ENCODE measurements at places on chromosomes 1 and 21. TPM values are rescaled to one million over a fixed set of nuclear protein-coding genes. Genes with fewer than 3 reads are reported as not detected.

VSIG8 gene
- not detected for total RNA-seq

CGN gene
- total RNA-seq = 0.59 TPM

PDZK1 gene
- not detected for total RNA-seq

OR2L3 gene
- not detected for total RNA-seq

FASLG gene
- 3.4 TPM for total RNA-seq

RNF19B gene
- 30.3 TPM for total RNA-seq

CELA2A gene
- 1.5 TPM for total RNA-seq

TAS1R3 gene
- 2.2 TPM for total RNA-seq

MPZ gene
- 6.1 TPM for total RNA-seq

- no peak for DNase-seq
These were observed 5.5 kb downstream of the CACYBP start for GRCh38 chr1:175005085-175005783.

DNA sequence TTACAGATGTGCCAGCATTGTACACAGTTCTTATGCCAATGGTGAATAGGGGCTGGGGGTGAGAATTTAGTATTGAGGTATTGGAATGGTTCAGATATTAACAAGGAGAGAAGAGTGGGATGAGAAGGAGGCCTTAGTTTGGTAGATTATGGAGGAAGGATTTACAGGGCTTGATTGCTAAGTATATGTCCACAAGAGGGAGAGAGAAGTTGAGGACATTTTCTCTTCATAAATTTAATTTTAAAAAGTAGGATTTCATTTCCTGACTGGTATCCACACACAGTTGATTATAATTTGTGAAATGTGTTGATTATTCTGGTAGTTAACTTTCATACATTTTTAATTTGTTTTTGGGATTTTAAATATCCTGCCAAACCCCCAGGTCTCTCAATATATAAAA lies 213.0 kb downstream of the ADGRL2 start:
- DNase-seq = no peak

- peak; percentile 37 for DNase-seq
These were observed at the start of gene COA7 for GRCh38 chr1:52697795-52698674. Gene COA7 (minus strand): TSS chr1:52698347. CDS start chr1:52698326, 21 bp downstream.

DNA sequence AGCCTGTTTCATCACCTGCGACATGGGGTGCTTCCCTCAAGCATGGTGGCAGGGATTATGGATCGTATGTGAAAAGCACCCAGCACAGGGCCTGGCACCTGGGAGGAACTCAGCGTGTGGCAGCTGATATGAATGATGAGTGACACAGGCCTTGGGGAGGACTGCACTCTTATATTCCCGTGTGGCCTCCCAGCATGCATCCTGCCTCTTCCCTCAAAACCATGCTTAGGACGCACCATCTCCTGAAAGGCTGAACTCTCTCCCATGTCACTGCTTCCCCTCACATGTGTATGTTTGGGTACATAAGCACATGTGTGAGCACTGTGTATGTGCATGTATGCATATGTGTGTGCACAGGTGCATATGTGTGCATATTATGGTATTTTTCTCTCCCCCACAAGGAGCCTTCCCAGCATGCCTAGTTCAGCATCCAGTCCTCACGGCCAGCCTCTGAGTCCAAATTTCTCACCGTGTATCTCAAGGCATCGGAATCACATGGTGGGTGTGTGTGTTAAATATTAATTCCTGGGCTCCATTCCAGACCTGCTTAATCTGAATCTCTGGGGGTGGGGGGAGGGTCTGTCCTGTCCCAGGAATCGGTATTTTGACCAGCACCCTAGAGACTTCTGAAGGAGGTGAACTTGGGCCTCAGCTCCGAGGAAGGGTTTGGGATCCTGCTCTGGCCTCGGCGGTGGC lies 12.8 kb downstream of the MYOM3 start:
- DNase-seq = no peak

DNA sequence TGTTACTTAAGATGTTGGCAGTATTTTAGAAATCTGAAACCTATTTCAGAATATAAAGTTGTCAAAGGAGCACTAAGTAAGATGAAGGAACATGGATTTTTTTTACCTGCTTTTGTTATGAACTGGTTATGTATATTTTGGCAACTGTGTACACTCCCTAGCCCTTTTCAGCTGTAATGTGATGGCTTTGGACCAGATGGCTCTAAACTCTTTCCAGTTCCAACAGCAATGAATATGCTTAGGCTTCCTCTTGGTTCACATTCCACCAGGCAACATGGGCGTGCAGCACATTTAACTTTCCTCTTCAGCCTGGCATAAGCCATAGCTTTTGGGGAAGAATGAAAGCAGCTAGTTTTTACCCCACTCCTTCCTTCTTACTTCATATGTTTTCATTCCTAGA lies 95.6 kb upstream of the ADAMTS5 start:
- DNase-seq = no peak

DNA sequence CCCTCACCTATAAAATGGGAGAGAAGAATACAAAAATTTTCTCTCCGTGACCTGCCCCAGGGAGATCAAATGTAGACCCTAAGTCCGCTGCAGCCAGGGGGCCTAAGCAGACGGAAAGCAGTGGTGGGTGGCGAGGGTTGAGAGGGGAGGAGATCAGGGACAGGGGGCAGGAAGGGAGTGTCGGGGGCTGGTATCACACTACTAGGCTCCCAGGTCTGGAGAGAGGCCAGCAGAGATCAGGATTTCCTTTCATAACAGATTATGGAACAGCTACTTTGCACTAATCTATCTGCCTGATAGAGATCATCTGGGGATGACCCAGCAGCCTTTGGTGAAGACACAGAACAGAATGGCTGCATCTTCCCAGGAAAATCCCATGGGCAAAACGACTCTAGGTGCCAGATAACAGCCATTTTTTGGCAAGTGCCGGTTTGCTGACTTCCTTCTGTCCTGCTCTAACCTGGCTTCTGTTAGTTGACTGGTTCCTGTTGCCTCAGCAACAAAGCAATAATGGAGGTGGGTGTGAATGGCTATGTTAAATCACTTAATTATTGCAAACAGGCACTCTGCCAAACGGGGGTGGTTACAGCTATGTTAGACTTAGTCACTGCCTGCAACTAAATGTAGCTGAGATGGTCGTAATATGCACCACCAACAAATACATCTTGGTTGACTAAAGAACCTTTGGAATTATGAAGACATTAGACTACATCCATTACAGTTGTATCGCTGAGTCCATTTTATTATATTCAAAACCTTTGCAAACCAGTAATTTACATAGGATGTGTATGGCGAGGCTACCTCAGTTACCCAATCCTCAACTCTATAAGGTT lies 30.0 kb upstream of the EPS8L3 start:
- DNase-seq = peak; percentile 63

- no peak for DNase-seq
These were observed 25.2 kb upstream of the TTC22 start for GRCh38 chr1:54826226-54826816.

DNA sequence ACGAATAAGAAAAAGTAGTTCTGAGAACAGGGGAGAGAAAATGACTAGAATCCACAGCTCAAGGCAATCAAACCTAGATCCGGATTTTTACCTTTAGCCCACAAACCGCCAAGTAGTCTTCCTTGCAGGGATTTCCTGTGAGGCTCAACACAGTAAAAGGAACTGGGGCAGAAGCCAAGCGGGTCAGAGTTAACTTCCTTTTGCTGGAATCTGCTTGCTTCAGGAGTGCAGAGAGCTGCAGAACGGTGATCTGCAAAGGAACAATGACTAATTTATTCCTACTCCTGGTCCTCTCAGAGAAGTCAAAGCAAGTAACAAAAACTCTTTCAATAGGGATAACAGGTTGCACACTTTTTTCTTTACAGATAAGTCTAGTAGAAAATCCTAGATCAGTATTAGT lies 53.4 kb downstream of the UBR4 start:
- no peak for DNase-seq

DNA sequence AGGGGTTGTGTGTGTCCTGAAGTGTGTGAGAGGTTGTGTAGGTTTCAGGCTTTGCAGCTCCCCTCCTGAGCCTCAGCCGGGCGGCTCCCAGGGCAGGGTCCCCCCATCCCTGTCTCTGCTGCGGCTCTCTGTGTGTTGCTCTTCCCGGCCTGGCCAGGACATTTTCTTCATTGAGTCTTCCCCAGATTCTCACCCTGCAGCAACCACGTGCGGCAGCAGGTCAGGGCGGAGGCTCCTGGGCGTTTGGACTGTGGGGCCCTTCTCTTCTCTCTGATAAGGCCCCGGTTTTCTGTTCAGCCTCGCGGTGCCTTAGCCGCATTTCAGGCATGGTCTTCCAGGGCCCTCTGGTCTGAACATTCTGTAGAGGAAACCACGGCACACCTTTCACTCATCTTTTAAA lies 1.8 kb upstream of the TCP10L start:
- DNase-seq = no peak

- DNase-seq = no peak
These were observed 14.5 kb upstream of the NRIP1 start for GRCh38 chr21:15079269-15079668.

- peak; percentile 22 for DNase-seq
These were observed 50.6 kb upstream of the LYST start for GRCh38 chr1:235917267-235917811.

DNA sequence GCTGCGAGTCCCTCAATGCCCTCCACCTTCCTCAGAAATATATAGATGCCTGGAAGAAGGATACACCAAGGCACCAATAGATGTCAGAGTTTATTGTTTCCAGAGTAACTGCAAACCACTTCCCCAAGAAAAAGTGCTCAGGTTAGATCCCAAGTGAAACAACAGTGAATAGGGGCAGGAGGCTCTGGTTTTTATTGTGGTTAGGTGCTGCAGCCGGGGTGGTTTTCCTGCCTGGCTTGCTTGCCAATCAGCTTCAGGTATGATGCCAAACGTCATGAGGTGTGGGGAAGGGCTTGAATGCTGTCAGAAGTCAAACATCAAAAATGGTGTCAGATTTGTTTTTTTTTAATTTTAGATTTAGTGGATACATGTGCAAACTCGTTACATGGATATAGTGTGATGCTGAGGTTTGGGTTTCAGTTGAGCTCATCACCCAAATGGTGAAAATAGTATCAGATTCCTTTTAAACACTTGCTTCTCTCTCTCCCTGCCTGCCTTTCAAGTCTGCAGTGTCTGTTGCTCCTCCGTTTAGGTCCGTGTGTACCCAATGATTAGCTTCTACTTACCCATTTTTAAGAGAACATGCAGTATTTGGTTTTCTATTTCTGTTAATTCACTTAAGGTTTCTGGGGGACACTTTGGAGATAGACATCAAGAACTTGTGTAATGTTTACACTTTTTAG lies 1317.0 kb downstream of the MRPL39 start:
- DNase-seq = peak; percentile 59

GRCh38 chr1:225885336-225885735 lies 3.2 kb upstream of the TMEM63A start:
- no peak for DNase-seq

DNA sequence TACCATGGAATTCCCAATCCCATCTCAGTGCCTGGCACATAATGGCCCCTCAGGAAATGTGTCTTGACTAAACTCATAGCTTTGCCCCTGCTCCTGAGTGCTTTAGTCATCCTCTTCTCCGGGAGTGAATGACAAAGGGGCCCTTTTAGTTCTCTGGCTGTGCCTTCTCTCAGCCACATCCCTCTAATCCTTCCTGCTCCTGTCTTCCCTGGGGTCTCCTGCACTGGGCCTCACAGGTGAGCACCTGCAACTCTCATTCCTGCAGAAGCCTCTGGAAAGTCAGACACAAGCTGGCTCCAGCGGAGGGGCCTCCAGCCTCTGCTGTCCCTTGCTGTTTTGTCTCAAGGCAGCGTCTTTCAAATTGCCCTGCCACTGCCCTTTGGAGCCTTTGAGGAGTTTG lies 14.0 kb upstream of the ETV3L start:
- no peak for DNase-seq

GRCh38 chr1:3142236-3142635 lies 73.2 kb downstream of the PRDM16 start:
- no peak for DNase-seq

- no peak for DNase-seq
These were observed 26.3 kb upstream of the CHODL start for GRCh38 chr21:18218331-18218730.

DNA sequence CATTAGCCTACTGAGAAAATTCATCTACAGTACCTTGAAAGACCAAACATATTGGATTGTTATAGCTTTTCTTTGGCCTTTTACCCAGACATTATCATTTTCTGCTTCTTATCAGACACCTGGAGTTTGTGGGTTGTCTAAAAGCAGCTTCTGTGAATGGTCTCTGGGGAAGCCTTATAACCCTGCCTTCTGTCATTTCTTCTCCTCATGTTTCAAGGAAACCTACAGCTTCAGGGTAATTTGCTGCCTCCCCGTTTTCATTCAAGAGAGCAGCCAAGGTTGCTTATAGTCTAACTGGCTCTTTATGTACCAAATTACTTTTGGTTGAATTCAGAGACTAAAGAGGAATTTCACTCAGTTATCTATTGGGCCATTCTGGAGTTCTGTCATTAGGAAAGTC lies 288.3 kb upstream of the SGIP1 start:
- DNase-seq = no peak

- no peak for DNase-seq
These were observed 62.9 kb downstream of the MDM4 start for GRCh38 chr1:204578867-204579664.

DNA sequence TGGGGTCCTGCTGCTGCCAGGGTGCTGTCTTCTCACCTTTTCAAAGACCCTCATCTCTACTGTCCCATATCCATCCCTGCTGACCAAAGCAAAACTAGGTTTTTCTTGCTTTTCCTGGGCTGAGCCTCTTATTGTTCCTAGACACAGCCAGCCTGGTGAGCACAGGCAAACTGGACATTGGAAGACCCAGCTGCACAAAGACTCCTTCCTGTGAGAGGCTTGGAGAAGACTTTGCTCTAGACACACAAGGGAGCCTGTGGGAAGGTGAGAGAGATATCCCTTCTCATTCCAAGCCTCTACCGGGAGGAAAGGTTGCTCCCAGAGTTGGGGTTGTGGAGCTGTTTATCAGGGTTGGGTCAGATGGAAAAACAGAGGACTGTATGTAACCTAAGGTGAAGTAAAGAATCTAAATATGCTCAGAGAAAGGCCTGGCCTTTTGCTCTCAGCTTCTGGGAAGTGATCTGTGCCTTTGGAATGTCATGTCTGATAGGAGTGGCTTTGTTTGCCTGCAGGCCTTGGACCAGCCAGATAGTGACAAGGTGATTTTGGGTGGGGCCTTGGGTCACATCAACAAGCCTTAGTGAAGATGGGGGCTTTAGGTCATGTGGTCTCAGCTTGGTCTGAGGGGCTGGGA lies 87.6 kb upstream of the RUNX1 start:
- no peak for DNase-seq

- DNase-seq = no peak
These were observed 81.6 kb upstream of the LRRC8D start for GRCh38 chr1:89739013-89739843.

- DNase-seq = no peak
These were observed 59.1 kb downstream of the CAPN2 start for GRCh38 chr1:223771469-223771813.

- DNase-seq = no peak
These were observed 10.5 kb upstream of the SRP9 start for GRCh38 chr1:225766967-225767633.

GRCh38 chr1:205374210-205375078 lies 17.7 kb upstream of the KLHDC8A start:
- DNase-seq = no peak

Measured in T-cell (primary cell).